Psoas muscle (tissue), 8 donors: ENCODE measurements at places on chromosomes 4 and X.

GRCh38 chr4:74793757-74794381 lies 454 bp downstream of the BTC start:
- DNase-seq: peak; percentile 17

DNA sequence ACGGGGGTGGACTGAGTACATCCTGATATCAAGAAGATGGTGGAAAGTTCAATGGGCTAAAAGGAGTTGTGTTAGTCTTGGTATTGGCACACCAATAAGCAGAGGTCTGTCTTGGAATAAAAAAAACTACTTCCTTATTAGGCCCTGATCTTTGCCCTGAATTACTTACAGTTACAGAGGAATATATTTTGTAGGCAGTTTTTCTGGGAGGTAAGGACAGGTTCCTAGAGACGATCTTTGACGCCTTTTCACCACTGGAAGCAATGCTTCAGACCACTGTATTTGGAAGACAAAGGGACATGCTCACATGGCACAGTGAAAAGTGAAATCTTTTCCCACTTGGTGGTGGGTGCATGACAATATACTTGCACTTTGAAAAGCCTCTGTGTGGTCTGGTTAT lies 618 bp upstream of the XK start:
- DNase-seq: no peak

DNA sequence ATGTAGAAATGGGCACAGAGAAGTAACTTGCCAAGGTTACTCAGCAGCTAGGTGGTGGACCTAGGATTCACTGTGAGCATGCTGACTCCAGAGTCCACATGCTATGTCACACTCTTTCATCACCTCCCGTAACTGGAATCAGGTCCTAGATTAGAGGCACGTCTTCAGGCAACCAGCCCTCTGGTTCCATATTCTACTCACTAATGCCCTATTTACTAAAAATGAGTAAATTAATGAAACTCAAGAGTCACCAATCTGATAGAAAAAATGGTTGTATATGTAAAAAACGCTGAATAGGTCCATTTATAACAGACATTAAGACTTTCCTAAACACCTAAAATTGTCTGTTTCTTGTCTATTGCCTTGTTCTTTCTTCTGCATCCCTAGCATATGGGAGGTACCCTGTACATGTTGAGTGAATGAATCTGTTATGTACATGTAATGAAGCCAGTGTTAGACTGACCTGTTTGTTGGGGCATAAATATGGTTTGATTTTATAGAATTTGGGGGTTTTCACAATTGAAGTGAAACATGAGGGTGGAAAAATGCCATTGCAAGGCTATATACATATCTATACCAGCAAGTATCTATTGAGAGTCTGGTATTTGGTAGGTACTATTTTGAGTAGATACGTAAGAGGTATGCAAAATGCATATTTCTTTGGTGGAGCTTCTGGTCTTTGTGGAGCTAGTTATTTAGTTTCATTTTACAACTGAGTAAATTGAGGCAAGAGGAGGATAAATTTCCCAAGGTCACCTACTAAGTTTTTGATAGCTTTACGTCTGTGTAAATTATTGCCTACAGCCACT lies 7.5 kb upstream of the RUFY3 start:
- no peak for DNase-seq

- peak; percentile 52 for DNase-seq
These were observed 27.3 kb upstream of the KIAA0232 start for GRCh38 chr4:6755088-6755753.

- DNase-seq: no peak
These were observed 60.3 kb downstream of the USP11 start for GRCh38 chrX:47293106-47293505.

DNA sequence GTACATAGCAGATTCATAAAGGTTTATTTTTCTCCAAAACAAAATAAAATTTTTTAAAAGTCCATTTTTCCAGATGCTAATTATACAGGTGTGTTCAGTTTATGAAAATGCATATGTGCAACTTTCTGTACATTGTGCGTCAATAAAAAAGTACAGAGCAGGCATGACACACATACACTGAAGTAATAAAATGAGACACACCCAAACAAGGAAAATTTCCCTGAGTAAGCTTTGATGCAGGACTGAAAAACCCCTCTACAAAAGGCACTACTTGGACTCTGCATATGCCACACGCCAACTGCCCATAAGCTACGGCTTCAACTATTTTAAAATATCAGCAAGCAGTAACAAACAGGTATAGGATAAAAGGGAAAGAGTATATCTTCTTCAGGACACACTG lies 13.8 kb downstream of the ARAP2 start:
- no peak for DNase-seq

- DNase-seq: no peak
These were observed 1.4 kb downstream of the TEX13D start for GRCh38 chrX:124333862-124334261.

- DNase-seq: no peak
These were observed 21.1 kb upstream of the SMIM10 start for GRCh38 chrX:134969726-134970125.

- DNase-seq: no peak
These were observed 176.2 kb upstream of the GPRIN3 start for GRCh38 chr4:89483833-89484232.
